Frontal cortex (tissue), 4 donors: ENCODE measurements at places on chromosomes 16 and 17. TPM values are rescaled to one million over a fixed set of nuclear protein-coding genes. Genes with fewer than 3 reads are reported as not detected.

DNA sequence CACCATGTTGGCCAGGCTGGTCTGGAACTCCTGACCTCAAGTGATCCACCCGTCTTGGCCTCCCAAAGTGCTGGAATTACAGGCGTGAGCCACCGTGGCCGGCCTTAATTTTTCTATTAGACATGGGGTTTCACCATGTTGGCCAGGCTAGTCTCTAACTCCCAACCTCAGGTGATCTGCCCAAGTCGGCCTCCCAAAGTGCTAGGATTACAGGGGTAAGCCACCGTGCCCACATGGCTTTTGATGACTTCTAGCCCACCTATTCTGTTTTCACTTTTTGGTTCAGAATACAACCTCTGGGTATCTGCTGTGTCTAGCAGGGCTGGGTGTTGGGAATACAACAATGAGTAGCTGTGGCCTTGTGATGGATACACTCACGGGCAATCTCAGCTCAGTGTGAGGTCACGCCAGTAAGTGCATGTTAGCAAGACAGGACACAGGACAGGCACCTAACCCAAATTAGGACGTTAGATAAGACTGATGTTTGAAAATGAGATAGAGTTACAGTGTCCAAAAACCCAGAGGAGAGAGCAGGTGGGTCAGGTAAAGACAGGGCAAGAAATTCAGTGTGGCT lies 14.1 kb upstream of the YWHAE start:
- DNase-seq, result no peak

GRCh38 chr16:5451641-5452040 lies 354.0 kb upstream of the EEF2KMT start:
- no peak for DNase-seq

DNA sequence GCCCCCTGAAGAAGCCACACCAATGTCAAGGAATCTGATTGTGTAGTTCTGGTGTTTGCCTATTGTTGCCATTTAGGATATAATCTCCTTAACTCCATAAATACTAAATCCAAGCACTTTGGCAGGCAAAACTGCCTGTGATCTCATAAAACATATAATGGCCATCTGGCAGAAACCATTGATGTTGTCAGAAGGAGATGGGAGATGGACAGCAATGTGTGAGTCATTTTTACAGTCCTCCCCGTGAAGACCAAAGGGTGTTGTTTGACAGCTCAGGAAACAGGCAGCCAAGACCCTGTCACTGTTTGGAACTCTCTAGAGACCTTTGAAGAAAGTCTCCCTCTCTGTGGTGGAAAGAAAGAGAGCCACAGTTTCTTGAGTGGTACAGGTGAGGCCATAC lies 454.1 kb downstream of the HS3ST3B1 start:
- DNase-seq, result no peak

DNA sequence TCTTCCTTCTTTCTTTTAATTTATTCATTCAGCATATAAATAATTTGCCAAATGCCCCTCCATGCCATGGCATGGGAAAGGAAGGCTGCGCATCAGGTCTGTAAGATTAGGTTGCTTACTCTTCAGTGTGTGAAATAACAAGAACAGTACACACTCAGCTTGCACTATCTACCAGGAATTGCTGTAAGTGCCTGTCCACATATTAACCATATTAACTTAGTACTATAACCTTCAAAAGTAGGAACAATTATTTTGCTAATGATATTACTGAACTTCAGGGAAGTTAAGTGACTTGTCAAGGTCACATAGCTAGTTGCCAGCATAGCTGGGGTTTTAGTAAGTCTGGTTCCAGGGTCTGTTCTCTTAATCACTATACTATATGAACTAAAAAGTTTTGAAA lies 89.2 kb upstream of the PMFBP1 start:
- DNase-seq, result no peak

- DNase-seq, result no peak
These were observed 38.2 kb downstream of the WSCD1 start for GRCh38 chr17:6108382-6108781.

- DNase-seq, result no peak
These were observed 3.1 kb downstream of the NETO2 start for GRCh38 chr16:47140686-47141085.

- no peak for DNase-seq
These were observed 31.3 kb upstream of the C17orf78 start for GRCh38 chr17:37344519-37344918.

DNA sequence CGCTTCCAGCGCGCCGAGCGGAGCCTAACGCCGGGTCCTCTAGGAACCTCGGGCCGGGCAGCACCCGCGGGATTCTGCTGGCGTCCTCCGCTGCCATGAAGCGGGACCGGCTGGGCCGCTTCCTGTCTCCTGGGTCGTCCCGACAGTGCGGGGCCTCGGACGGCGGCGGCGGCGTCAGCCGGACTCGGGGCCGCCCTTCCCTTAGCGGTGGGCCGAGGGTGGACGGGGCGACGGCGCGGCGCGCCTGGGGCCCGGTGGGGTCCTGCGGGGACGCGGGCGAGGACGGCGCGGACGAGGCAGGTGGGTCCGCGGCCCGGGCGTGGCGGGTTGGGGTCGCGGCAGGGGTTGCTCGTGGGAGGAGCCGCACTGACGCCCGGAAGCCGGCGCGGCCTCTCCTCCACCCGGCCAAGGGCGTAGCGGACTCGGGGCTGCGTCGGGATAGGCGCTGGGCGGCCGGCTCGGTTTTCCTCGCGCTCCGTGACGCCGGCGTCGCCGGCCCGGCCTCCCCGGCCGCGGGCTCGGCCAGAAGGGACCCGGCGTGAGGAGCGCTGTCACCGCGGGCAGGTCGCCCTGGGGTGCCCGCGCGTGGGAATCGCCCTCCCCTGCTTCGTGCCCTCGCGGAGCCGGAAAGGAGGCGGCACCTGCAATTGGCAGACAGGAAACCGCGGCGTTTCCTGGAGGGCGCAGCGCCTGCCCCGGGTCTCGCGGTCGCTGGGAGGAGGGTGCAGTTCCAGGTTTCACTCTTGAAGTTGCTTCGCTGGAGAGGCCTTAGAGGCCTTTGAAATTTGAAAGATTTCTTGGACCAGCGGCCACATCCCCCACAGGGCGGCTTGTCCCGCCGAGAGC lies 432 bp downstream of the ZNF276 start:
- no peak for DNase-seq

DNA sequence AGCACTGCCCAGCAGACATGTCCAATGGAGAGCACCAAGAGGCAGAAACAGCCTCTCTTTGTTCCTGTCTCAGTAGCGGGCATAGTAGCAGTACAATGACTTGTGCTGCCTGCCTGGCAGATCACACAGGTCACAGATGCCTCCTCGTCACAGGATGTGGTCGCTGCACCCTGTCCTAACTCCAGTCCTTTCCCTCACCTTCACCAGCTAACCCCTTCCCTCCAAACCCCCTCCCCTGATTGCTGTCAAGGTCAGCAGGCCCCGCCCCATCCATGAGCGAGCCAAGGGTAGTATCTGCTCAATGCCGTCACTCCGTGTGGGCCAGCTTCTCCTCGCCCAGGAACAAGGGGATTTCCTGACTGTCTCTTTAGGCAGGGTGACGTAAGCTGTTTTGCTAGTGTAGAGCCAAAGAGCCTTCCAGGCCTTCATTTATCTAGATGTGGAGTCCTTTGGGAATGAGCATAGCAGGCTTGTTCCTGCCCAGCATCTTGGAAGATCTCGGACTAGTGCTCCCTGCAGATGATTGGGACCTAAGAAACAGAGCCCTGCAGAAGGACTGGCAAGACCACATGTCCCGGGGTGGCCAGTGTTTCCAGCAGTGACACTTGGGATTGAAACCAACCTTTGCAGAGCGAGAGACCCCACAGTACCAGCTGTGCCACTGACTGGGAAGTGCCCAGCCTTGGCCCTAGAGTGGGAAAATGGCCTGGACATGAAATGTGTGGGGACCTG lies 75.9 kb upstream of the TNRC6C start:
- no peak for DNase-seq

DNA sequence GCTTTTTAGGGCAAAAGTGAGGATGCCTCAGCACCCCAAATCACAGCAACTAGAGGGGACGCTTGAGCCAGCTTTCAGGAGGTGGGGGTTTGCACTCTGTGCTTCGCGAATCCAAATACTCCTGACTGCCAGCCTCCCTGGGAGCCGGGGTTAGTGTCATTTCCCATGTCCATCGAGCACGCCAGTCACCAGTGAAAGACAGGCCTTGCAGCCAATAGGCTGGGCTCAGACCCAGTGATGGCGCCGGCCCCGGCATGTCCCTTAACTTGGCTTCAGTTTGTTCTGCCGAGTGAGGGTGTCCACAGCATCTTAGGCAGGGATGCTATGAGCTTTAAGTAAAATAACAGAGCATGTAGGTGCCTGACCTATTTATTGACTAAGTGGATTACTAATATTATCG lies 50.9 kb upstream of the CDC42EP4 start:
- DNase-seq, result no peak

- DNase-seq, result peak; percentile 95
These were observed at the start of gene NUFIP2 for GRCh38 chr17:29293890-29294579. NUFIP2 (minus strand) TSS chr17:29294148; CDS start chr17:29294059, 89 bp downstream.

- DNase-seq, result no peak
These were observed 12.3 kb upstream of the CCL2 start for GRCh38 chr17:34242587-34243363.

GRCh38 chr16:49696414-49697101 lies 159.4 kb downstream of the ZNF423 start:
- DNase-seq, result no peak

DNA sequence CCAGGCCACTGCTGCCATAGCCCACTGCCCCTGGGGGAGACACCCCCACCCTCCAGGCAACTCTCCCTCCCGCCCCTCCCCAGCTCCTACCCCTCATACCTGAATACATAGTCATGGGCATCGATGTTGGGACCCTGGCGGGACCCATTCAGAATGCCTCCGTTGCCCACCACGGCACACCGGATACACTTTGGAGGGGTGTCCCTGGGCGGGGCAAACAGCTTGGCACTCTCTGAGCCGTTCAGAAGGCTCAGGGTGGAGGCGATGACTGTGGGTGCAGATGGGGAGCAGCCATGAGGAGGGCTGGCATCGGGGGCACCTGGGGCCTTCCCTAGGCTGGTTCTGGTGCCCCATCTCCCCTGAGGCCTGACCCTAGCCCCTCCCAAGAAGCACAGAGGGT lies 12.6 kb downstream of the ST6GALNAC2 start:
- DNase-seq, result no peak

Gene ATP2A3
- 2.4 TPM for total RNA-seq

DNA sequence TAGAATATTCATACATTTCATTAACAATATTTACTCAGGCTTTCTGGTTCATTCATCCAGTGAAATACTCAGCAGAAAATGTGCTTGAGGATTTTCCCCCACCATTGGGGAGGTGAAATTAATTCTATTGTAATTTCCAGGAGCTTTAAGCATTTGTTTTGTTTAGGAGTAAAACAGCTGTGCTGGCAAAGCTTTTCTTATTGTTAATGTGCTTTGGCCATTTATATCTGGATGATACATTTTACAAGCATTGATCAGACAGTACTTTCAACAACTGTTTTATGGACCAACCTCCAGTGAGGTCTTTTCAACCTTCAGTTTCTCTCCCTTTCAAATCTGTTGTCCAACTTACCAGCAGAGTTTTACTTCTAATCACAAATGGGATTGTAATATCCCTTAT lies 672.4 kb downstream of the CDH11 start:
- no peak for DNase-seq

GRCh38 chr17:81902023-81902652 lies at the start of gene NPB:
NPB (plus strand) TSS chr17:81902238; CDS start chr17:81902278, 40 bp downstream.
- peak; percentile 67 for DNase-seq

Gene C16orf89
- total RNA-seq, result 3.3 TPM

DNA sequence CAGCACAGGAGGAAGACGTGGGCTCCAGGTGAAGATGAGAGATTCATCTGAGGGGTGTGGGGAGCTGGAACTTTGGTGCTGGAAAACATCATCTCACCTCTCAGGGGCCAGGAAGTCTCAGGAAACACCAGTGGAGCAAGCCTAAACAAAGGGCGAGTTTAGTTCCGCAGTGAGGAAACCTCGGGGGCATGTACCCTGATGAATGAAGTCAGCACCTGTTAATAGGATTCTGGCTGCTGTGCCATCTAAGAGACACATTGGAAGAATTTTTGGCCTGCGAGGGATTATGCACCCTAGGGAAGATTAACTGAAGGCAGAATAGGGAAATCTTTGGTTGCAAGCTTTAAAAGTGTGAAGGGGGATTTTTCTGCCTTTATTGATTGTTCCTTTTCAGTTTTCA lies 94.7 kb upstream of the CACNG5 start:
- no peak for DNase-seq

Gene FSCN2
- 4.9 TPM for total RNA-seq

GRCh38 chr16:50808929-50809538 lies 67.1 kb downstream of the CYLD start:
- DNase-seq, result no peak

DNA sequence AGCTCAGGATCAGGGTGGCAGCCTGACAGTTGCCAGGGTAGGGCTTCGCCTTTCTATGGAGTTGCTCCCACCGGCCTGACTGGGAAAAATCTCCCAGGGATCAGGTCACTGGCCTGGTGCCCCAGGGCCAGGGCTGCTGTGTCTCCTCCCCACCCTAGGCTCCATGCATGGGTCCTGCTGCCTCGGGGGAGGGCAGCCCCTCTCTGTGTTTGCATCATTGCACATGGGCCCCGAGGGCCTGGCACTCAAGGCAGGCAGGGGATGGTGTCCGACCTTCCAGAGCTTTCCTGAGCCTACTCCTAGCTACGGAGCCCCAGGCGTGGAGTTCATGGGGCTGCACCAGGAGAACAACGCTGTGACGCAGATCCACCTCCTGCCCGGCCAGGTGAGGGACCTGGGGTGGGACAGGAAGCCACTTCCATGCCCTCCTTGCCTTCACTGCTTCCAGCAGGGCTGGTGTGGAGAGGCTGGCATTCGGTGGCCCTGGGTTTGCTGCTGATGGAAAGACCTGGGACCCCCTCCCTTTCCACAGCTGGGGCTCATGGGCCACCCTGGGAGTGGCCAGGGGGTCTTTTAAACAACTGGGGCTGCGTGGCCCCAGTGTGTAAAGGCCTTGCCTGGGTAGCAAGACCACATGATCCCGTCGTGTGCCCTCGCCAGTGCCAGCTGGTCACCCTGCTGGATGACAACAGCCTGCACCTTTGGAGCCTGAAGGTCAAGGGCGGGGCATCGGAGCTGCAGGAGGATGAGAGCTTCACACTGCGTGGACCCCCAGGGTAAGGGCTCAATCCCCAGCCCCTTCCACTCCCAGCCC lies 29.5 kb upstream of the MYO15B start:
- DNase-seq, result no peak

Gene MEOX1
- total RNA-seq, result 0.41 TPM

GRCh38 chr17:69605571-69605970 lies 191.1 kb downstream of the MAP2K6 start:
- no peak for DNase-seq

GRCh38 chr16:56279132-56279531 lies 87.8 kb downstream of the GNAO1 start:
- DNase-seq, result no peak

Gene FOXL1
- total RNA-seq, result 0.82 TPM

DNA sequence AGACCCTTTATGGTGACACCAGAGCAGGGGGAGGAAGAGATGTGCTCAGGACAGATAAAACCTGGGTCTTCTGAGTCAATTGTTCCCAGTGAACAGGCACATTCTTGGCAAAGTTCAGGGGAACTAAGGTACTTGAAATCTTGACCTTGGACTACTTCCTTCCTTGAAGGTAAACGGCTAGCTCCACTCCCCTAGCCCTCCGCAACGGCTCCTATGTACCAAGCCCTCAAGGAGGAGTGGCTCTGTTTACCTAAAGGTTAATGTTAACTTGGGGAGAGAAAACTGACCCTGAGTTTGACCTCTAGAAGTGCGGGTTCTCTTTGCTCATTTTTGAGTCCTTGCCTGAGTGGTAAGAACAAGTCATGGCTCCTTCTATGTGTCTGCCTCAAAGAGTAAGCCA lies 7.8 kb downstream of the TTLL6 start:
- DNase-seq, result no peak

- no peak for DNase-seq
These were observed 20.3 kb upstream of the SLC52A1 start for GRCh38 chr17:5055543-5055942.
